Naive thymus-derived CD8-positive, alpha-beta T cell (primary cell): ENCODE measurements at places on chromosomes 4 and X. TPM values are rescaled to one million over a fixed set of nuclear protein-coding genes. Genes with fewer than 3 reads are reported as not detected.

SCML2 gene
- total RNA-seq: 2.4 TPM

SOX3 gene
- total RNA-seq: not detected

FRMPD4 gene
- not detected for total RNA-seq

SERPINA7 gene
- total RNA-seq: not detected

FATE1 gene
- not detected for total RNA-seq

CLDN2 gene
- not detected for total RNA-seq

DUX4 gene
- not detected for total RNA-seq

GPR50 gene
- total RNA-seq: not detected

GPR173 gene
- 0.16 TPM for total RNA-seq

PLP1 gene
- not detected for total RNA-seq

ARSJ gene
- 0.08 TPM for total RNA-seq

RIPPLY1 gene
- not detected for total RNA-seq

XAGE5 gene
- not detected for total RNA-seq

SLC2A9 gene
- 3.0 TPM for total RNA-seq

DNA sequence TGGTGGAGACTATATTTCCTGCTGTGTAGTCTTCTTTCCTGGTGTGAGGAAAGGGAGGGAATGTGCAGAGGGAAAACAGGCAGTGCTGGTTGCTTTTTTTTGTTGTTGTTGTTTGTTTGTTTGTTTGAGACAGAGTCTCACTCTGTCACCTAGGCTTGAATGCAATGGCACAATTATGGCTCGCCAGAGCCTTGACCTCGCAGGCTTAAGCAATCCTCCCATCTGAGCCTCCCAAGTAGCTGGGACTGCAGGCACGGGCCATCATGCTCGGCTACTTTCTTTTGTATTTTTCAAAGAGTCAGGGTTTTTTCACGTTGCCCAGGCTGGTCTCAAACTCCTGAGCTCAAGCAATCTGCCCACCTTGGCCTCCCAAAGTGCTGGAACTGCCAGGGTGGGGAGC lies 82.5 kb downstream of the RELL1 start:
- H3K27me3 ChIP-seq: no peaks in the 10 kb centered on the region
- H3K36me3 ChIP-seq: peaks cover under 1% of the 10 kb centered on the region
- H3K27ac ChIP-seq: no peak overlapping the region

GRCh38 chr4:89306486-89307177 lies 968 bp downstream of the GPRIN3 start:
- no peaks in the 10 kb centered on the region for H3K27me3 ChIP-seq
- no peaks in the 10 kb centered on the region for H3K36me3 ChIP-seq
- H3K27ac ChIP-seq: peak overlapping the region; percentile 79
- no peak for DNase-seq

- H3K4me3 ChIP-seq: no peak overlapping the region
- no peak overlapping the region for H3K27ac ChIP-seq
- no peaks in the 10 kb centered on the region for H3K36me3 ChIP-seq
Observed at GRCh38 chrX:15579778-15580747, 20.7 kb downstream of the ACE2 start.

- DNase-seq: no peak
- H3K4me3 ChIP-seq: no peak overlapping the region
- no peaks in the 10 kb centered on the region for H3K4me1 ChIP-seq
- H3K27ac ChIP-seq: no peak overlapping the region
Observed at GRCh38 chrX:16141422-16142245, 18.3 kb downstream of the GRPR start.

GRCh38 chrX:45750639-45751038 lies 550.0 kb upstream of the DIPK2B start:
- H3K27ac ChIP-seq: no peak overlapping the region
- DNase-seq: no peak
- no peaks in the 10 kb centered on the region for H3K36me3 ChIP-seq
- no peaks in the 10 kb centered on the region for H3K27me3 ChIP-seq
- H3K4me3 ChIP-seq: no peak overlapping the region

DNA sequence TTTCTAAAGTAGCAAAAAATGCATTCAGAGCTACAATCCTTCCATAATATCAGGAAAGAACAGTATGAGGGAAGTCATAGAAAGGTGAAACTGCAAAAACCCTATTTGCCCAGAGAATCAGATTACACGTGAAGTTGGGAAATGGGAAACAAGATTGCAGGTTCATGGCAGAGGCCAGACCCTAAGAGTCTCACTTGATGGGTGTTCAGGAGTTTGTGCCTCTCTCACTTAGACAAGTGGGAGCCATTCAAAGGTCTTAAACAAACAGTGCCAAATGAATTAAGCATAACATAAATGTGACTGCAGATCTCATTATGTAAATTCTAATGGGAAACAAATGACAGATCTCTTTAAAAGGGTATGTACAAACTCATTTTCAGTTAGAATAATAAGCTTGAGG lies 91.6 kb downstream of the ARAP2 start:
- DNase-seq: no peak
- peaks cover 15% of the 10 kb centered on the region for H3K4me1 ChIP-seq
- no peak overlapping the region for H3K27ac ChIP-seq
- H3K36me3 ChIP-seq: peaks cover 40% of the 10 kb centered on the region
- H3K27me3 ChIP-seq: no peaks in the 10 kb centered on the region

DNA sequence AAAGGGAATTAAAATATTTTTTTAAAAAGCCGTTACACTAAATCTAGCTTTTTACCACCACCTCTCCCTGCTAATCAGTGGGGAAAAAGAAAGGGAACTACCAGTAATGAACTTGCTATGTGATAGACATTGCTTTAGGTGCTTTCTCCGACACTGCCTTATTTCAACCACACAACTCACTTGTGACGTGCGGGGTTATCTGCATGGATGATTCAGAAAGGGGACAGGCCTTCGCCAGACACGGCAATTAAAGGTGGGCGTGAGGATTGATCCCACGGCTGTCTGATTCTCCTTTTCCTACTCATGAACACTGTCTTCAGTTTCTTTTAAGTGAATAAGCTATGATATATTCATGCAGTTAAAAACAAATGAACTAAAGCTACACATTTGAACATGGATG lies 882 bp upstream of the CXCR3 start:
- no peaks in the 10 kb centered on the region for H3K27me3 ChIP-seq
- peaks cover 17% of the 10 kb centered on the region for H3K36me3 ChIP-seq
- no peak for DNase-seq
- peak overlapping the region; percentile 84 for H3K4me3 ChIP-seq
- peaks cover 80% of the 10 kb centered on the region for H3K4me1 ChIP-seq

GRCh38 chr4:108081256-108081655 lies 87.5 kb downstream of the LEF1 start:
- peaks cover 40% of the 10 kb centered on the region for H3K4me1 ChIP-seq
- peak overlapping the region; percentile 98 for H3K27ac ChIP-seq
- peaks cover 7% of the 10 kb centered on the region for H3K36me3 ChIP-seq
- H3K4me3 ChIP-seq: peak overlapping the region; percentile 81

DNA sequence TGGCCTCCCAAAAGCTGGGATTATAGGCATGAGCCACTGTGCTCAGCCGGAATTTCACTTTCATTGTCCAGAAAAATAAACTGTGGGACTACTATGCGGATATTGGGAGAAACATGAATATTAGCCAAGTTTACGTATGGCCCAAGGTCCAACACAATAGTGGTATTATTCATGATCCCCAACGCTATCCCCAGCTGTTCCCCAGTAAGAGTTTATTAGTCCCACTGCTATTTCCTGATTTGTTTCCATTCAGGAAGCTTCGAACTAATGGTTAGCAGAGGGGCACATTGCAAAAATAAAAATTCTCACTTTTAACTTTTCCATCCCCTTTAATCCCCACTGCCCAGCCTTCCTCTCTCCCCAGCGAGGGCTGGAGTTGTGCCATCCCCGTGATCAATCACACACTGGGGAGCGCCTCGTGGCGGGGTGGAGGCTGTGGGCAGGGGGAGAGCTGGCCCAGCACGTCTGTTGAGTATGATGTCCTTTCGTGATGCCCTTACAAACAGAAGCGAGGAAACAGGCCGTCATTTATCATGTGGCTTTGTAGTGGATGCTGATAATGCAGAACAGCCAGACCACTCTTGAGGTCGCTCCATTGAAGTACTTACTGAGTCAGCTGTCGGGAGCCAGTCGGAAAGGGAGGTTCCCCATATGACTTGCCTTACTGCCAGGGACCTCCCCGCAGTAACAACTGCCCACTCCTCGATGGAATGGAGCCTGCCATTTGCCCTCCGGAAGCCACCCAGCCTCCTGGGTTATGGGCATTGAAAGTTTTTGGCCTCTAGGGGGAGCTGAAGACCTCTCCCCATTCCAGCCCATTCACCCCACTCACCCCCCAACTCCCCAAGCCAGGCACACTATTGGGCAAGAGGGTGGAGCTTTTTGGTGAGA lies 117.0 kb downstream of the KDR start:
- H3K27ac ChIP-seq: no peak overlapping the region
- H3K4me1 ChIP-seq: no peaks in the 10 kb centered on the region
- H3K4me3 ChIP-seq: no peak overlapping the region
- no peaks in the 10 kb centered on the region for H3K36me3 ChIP-seq
- DNase-seq: no peak

DNA sequence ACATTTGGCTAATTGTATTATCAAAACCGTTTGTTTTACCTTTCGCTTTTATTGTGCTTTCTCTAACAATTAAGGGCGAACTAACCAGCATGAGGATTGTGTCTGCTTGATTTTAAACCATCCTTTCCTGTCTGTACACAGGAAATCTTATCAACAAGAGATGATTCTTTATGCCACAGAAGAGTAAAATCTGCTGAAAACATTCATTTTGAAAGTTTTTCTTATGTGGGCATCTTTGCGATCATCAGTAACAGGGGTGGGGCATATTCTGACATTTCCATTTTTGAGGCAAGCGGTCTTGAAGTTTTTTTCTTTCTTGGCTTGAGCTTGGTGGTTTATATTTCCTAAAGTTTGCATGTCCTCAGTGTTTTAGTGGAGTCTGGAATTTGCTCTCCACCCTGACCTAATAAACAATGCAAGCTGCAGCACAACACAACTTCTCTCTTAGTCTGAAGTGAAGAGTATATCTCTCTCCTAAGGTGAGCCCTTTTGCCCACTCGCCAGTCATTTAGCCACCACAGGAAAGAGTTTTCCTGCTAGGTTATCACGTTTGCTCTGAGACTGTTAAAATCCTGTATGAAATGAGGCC lies 26.6 kb downstream of the NFKB1 start:
- peaks cover 10% of the 10 kb centered on the region for H3K36me3 ChIP-seq
- no peaks in the 10 kb centered on the region for H3K27me3 ChIP-seq
- peak; percentile 70 for DNase-seq
- H3K27ac ChIP-seq: peak overlapping the region; percentile 88
- H3K4me1 ChIP-seq: peaks cover 91% of the 10 kb centered on the region
- H3K4me3 ChIP-seq: peak overlapping the region; percentile 82

DNA sequence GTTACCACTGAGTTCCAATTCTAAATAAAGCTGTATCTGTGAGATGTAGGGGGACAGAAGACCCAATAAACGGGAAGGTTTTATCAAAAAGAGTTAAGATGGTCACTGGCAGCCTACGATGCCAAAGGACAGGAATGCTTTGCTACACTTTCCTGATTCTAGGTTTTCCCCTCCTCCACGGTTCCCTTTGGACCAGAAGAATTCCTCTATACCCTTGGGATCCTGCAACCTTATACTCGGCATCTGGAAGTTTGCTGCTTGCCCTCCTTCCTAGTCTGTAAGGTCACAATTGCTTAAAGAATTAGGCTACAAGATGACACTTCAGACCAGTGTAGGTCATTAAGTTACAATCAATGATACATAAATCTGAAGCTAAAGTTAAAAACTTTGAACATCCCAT lies 64.3 kb downstream of the SCML2 start:
- no peaks in the 10 kb centered on the region for H3K4me1 ChIP-seq
- no peaks in the 10 kb centered on the region for H3K36me3 ChIP-seq
- no peak for DNase-seq

DNA sequence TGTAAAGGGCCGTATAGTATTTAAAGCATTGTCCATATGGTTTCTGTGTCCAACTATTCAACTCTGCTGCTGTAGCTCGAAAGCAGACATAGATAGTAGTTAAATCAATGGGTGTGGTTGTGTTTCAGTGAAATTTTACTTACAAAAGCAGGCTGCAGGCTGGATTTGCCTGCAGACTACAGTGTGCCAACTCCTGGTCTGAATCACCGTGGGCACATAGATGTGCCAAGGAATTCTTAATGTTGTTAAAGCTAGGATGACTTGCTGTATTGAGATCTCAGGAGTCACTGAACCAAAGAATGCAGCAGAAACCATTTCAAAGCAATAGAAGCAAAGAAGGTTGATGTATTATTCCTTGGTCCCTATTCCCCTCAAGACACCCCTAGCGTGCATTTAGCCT lies 379.0 kb downstream of the STIM2 start:
- no peaks in the 10 kb centered on the region for H3K36me3 ChIP-seq
- no peaks in the 10 kb centered on the region for H3K4me1 ChIP-seq
- H3K4me3 ChIP-seq: no peak overlapping the region
- H3K27ac ChIP-seq: no peak overlapping the region
- H3K27me3 ChIP-seq: peaks cover 1% of the 10 kb centered on the region

GRCh38 chr4:4869731-4870571 lies 10.5 kb downstream of the MSX1 start:
- H3K36me3 ChIP-seq: no peaks in the 10 kb centered on the region
- DNase-seq: no peak
- no peak overlapping the region for H3K27ac ChIP-seq

- no peaks in the 10 kb centered on the region for H3K36me3 ChIP-seq
- peaks cover 2% of the 10 kb centered on the region for H3K27me3 ChIP-seq
- H3K4me1 ChIP-seq: no peaks in the 10 kb centered on the region
- no peak overlapping the region for H3K27ac ChIP-seq
Observed at GRCh38 chrX:108270739-108271396, 167.4 kb downstream of the COL4A6 start.

- no peaks in the 10 kb centered on the region for H3K36me3 ChIP-seq
- DNase-seq: no peak
- no peak overlapping the region for H3K27ac ChIP-seq
- H3K4me3 ChIP-seq: no peak overlapping the region
- H3K4me1 ChIP-seq: no peaks in the 10 kb centered on the region
- H3K27me3 ChIP-seq: no peaks in the 10 kb centered on the region
Observed at GRCh38 chrX:29948653-29949052, 266.7 kb upstream of the MAGEB2 start.

GRCh38 chr4:148214529-148215166 lies 227.6 kb downstream of the NR3C2 start:
- H3K36me3 ChIP-seq: peaks cover 3% of the 10 kb centered on the region
- no peaks in the 10 kb centered on the region for H3K27me3 ChIP-seq
- no peak for DNase-seq
- no peak overlapping the region for H3K4me3 ChIP-seq
- peaks cover 38% of the 10 kb centered on the region for H3K4me1 ChIP-seq

GRCh38 chr4:31291238-31291637 lies 571.1 kb downstream of the PCDH7 start:
- DNase-seq: no peak
- no peak overlapping the region for H3K4me3 ChIP-seq
- H3K36me3 ChIP-seq: no peaks in the 10 kb centered on the region
- H3K4me1 ChIP-seq: no peaks in the 10 kb centered on the region
- H3K27ac ChIP-seq: no peak overlapping the region

GRCh38 chr4:147801820-147802219 lies 69.9 kb downstream of the ARHGAP10 start:
- H3K36me3 ChIP-seq: no peaks in the 10 kb centered on the region
- no peak overlapping the region for H3K4me3 ChIP-seq
- no peaks in the 10 kb centered on the region for H3K27me3 ChIP-seq

- no peaks in the 10 kb centered on the region for H3K4me1 ChIP-seq
- no peak for DNase-seq
- H3K36me3 ChIP-seq: peaks cover 20% of the 10 kb centered on the region
- H3K27ac ChIP-seq: no peak overlapping the region
- H3K27me3 ChIP-seq: peaks cover 13% of the 10 kb centered on the region
Observed at GRCh38 chr4:49063670-49064069, 77.6 kb downstream of the CWH43 start.
